ENCODE measurements at places on chromosomes 4 and X. TPM values are rescaled to one million over a fixed set of nuclear protein-coding genes. Genes with fewer than 3 reads are reported as not detected.

The FABP2 gene
- total RNA-seq: not detected

The MID1 gene
- total RNA-seq: 26.8 TPM

The PWWP3B gene
- not detected for total RNA-seq

The CCDC110 gene
- 2.2 TPM for total RNA-seq

The UCP1 gene
- total RNA-seq: not detected

The PAGE1 gene
- total RNA-seq: not detected

The BGN gene
- total RNA-seq: 210 TPM

The CXorf49 gene
- not detected for total RNA-seq

The ZCCHC12 gene
- total RNA-seq: not detected

The AMTN gene
- total RNA-seq: not detected

The TECRL gene
- total RNA-seq: not detected

The TKTL1 gene
- not detected for total RNA-seq

The ITIH6 gene
- total RNA-seq: not detected

The TMEM33 gene
- 39.5 TPM for total RNA-seq

The ART3 gene
- under 0.01 TPM for total RNA-seq

The RIBC1 gene
- total RNA-seq: 0.29 TPM

The SSX2B gene
- not detected for total RNA-seq

The TRPC3 gene
- 0.29 TPM for total RNA-seq

The MAGEE2 gene
- not detected for total RNA-seq

The TNMD gene
- total RNA-seq: not detected

The GAGE12E gene
- not detected for total RNA-seq

The MEPE gene
- not detected for total RNA-seq

The NAP1L2 gene
- total RNA-seq: not detected

The CSAG1 gene
- total RNA-seq: not detected

The NPNT gene
- 0.59 TPM for total RNA-seq

The PROM1 gene
- total RNA-seq: not detected

The TEX13D gene
- total RNA-seq: not detected

The WDR13 gene
- total RNA-seq: 88.7 TPM

The SPANXN4 gene
- total RNA-seq: not detected

The CT45A3 gene
- total RNA-seq: not detected

The SCML2 gene
- total RNA-seq: 0.88 TPM

The AADAT gene
- total RNA-seq: 6.5 TPM

The WDFY3 gene
- 98.1 TPM for total RNA-seq

The AKAP4 gene
- not detected for total RNA-seq

The FUNDC2 gene
- 46.6 TPM for total RNA-seq

The GPR34 gene
- 0.72 TPM for total RNA-seq

The GLRA2 gene
- not detected for total RNA-seq

The GABRA4 gene
- under 0.01 TPM for total RNA-seq

The TLR2 gene
- total RNA-seq: 0.36 TPM

The STPG2 gene
- total RNA-seq: 0.29 TPM

The INPP4B gene
- total RNA-seq: 15.6 TPM

The PAPSS1 gene
- 107 TPM for total RNA-seq

The DCAF12L2 gene
- not detected for total RNA-seq

The BANK1 gene
- 1.8 TPM for total RNA-seq

The MAGEC2 gene
- total RNA-seq: not detected

The TTC29 gene
- total RNA-seq: under 0.01 TPM

The VGLL1 gene
- not detected for total RNA-seq

The APBB2 gene
- 89.0 TPM for total RNA-seq

Measured in osteoblast (primary cell).